ENCODE measurements at places on chromosomes 6 and 20.

GRCh38 chr6:148845464-148845863, 98.6 kb downstream of the UST start:
- no peak for DNase-seq

DNA sequence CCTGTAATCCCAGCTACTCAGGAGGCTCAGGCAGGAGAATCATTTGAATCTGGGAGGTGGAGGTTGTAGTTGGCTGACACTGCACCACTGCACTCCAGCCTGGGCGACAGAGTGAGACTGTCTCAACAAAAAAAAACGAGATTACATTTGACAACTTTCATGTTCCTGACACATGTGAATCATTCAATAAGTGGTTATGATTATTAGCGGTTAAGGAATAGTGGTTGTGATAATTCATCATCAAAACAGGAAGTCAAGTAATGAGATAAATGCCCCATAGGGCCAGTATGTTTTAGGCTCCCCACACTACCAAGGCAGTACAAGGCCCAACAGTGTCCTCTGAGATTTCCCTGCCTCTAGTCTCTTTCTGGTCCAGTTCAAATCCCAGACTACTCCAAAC, 2.5 kb downstream of the HDDC2 start:
- no peak for DNase-seq

- DNase-seq, result no peak
Measured at GRCh38 chr6:160792708-160793107, 90.7 kb downstream of the PLG start.

DNA sequence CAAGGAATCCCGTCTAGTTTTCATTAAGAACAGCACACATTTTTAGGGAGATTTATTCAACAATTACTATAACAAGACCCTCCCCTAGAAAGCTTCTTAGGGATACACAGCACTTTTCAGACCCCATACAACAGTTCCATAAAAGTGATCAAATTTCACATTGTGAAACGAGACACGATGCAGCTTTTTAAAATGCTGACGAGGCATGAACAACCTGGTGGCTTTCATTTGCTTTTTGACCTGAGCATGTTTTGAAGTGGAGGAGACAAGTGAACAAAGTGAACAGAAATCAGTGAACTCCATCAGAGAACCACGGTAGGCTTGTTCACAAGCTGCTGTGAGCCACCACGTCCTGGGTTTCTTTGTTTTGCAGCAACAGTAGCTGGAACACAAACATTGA, 112.2 kb downstream of the PCSK2 start:
- DNase-seq, result no peak

DNA sequence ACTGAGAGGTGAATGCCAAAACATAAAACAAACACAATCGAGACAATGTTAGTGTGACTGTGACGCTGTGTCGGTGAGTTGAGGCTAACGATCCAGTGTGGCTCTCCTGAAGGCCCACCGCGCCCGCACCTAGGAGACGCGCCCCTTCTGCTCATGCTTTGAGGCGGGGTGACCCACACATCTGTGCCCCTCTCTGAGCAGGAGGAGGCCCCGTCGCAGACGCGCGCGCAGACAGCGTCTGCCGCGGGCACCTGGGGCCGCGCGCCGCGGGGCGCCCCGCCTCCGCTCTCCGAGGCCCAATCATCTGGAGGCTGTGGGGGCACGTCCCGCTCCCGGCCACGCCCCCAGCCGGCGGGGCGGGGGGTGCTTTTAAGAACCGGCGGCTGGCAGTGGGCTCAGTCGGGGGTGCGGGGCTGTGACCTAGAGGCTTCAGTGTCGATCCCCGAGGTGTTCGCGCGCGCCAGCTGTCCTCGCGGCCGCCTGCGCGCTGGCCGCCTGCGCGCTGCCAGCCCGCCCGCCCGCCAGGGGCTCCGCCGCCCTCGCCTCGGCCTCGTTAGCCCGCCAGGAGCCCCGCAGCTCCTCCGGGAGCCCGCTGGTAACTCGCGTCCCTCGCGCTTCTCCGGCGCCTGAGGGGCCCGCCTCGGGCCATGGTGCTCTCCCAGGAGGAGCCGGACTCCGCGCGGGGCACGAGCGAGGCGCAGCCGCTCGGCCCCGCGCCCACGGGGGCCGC, at the start of gene SLC16A10:
Gene SLC16A10, plus strand, starts transcription at position 398 of the 730 bp plus-strand sequence. Its CDS starts 250 bp downstream, at position 648.
- DNase-seq, result peak; percentile 23

GRCh38 chr20:17860301-17861197, 108.0 kb downstream of the SNX5 start:
- no peak for DNase-seq

- DNase-seq, result peak; percentile 9
Measured at GRCh38 chr6:4853349-4853748, 77.1 kb downstream of the CDYL start.

- no peak for DNase-seq
Measured at GRCh38 chr6:36760685-36761435, 63.2 kb downstream of the RAB44 start.

- peak; percentile 20 for DNase-seq
Measured at GRCh38 chr20:16917636-16918035, 169.5 kb downstream of the OTOR start.

GRCh38 chr20:50332491-50332980, 141.9 kb downstream of the CEBPB start:
- DNase-seq, result no peak

DNA sequence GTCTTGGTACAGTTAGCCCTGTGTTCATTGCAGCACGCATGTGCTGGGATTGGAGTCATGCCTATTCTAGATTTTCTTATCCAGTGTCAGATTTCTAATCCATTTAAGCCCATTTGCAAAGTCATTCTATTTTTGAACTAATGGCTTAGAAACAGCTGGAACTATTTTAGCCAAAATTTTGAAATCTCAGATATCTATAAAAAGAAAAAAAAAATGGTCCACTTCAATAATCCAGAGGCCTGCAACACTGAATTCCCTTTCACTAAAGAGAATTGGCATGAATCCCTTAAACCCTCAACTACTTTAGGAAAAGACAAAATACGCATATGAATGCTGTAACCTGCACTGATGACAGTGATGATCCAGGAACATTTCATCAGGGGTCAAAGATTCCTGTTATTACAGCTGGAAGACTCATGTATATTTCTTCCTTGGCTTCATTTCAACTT, 1.5 kb downstream of the COL21A1 start:
- DNase-seq, result no peak

DNA sequence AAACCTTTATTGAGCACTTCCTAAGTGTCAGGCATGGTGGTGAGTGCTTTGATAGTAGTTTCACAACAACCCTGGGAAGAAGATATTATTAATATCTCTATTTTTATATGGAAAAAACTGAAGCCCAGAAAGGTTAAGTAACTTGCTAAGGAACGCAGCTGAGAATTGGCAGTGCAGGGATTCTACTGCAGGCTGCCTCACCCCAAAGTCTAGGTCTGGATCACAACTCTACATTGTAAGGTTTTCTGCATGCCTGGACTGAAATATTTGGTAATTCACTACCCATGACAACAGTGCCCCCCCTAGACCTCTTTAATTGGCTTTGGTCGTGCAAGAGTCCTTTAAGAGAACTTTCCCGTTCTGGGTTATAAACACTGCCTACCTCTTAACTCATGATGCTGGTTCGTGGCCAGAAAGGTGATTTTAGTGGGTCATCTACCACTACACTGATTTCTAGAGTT, 67.1 kb upstream of the KCNQ5 start:
- peak; percentile 55 for DNase-seq

GRCh38 chr20:48659858-48660257, 167.9 kb downstream of the PREX1 start:
- DNase-seq, result no peak

- DNase-seq, result no peak
Measured at GRCh38 chr6:7273709-7274108, 39.3 kb downstream of the SSR1 start.

DNA sequence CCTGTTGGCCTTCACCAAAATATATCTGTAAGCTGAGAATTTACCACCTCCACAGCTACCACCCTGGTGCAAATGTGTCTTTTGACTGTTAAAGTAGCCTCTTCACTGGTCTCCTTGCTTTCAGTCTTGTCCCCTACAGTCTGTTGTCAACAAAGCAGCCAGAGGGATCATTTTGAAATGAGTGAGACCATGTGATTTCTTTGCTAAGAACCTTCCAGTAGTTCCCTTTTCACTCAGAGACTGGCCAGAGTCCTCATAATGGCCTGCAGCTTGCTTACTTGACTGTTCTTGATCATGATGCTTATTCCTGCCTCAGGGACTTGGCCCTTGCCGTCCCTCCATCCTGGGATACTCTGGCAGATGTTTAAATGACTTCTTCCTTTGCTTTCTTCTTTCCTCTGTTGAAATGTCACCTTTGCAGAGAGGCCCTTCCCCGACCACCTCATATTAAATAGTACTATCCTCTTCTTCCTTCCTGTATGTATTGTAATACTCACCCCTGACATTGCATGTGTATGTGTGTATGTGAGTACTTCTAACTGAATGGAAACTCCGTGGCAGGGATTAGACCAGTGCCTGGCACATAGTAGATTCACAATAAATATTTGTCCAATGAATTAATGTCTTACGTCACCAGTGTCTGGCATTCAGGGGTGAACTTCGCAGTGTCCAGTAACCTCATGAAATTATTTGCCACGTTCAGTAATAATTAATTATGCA, 5.0 kb downstream of the MANBAL start:
- DNase-seq, result peak; percentile 84

GRCh38 chr6:16700202-16700915, 60.9 kb downstream of the ATXN1 start:
- no peak for DNase-seq

DNA sequence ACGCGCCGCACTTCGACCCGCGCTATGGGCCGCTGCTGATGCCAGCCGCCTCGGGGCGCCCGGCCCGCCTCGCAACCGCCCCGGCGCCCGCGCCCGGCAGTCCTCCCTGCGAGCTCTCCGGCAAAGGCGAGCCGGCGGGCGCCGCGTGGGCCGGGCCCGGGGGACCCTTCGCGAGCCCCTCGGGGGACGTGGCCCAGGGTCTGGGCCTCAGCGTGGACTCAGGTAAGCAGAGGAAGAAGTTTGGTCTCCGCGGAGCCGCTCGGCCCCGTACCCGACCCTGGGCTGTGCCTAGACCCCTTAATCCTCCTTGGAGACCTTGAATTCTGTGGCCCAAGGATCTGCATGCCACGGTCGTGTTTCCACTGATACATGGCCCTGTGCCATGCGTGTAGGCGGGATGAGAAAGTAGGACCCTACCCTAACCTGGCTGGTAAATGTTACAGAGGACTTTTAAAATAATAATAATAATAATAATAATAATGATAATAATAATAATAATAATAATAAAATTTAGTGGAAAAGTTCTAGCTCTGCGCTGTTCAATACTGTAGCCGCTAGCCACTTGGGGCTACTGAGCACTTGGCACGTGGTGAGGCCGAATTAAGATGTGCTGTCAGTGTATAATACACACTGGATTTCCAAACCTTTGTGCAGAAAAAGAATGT, 5.6 kb downstream of the VGLL2 start:
- no peak for DNase-seq

- DNase-seq, result no peak
Measured at GRCh38 chr20:25061103-25061799, 3.3 kb upstream of the ACSS1 start.

DNA sequence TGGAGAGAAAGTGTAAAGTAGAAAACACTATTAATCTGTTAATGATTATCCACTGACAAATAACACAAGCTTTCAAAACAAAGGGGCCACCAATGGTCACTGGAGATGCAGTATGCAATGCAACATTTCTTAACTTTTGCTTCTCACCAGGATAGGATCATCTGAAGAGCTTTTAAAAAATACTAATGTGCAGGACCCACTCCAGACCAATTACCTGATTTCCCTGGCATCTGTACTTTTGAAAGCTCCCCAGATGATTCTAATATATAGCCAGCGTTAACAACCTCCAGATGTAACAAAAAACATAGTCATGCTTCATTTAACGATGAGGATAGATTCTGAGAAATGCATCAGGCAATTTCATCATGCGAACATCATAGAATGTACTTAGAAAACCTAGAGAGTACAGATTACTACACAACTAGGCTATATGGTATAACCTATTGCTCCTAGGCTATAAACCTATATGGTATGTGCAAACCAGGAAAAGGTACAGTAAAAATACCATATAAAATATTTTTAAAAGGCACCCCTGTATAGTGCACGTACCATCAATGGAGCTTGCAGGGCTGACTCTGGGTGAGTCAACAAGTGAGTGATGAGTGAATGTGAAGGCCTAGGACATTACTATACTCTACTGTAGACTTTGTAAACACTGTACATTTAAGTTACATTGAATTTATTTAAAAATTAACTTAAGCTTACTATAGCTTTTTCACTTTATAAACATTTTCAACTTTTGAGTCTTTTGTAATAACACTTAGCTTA, 69.2 kb downstream of the ATG5 start:
- DNase-seq, result peak; percentile 50

Data from EH (cell line).